ENCODE measurements at places on chromosomes 6 and 20. TPM values are rescaled to one million over a fixed set of nuclear protein-coding genes. Genes with fewer than 3 reads are reported as not detected.

C4B gene
- 3.6 TPM for total RNA-seq

PRDM1 gene
- total RNA-seq: 89.4 TPM

KCNB1 gene
- not detected for total RNA-seq

LAMA5 gene
- total RNA-seq: 0.30 TPM

C20orf141 gene
- total RNA-seq: not detected

SERPINB1 gene
- 51.1 TPM for total RNA-seq

GABRR2 gene
- total RNA-seq: 0.23 TPM

FHL5 gene
- total RNA-seq: not detected

GJA10 gene
- total RNA-seq: not detected

CEP43 gene
- total RNA-seq: 29.7 TPM

CDSN gene
- total RNA-seq: not detected

GJA1 gene
- total RNA-seq: 0.06 TPM

OPRM1 gene
- total RNA-seq: not detected

CST3 gene
- 0.86 TPM for total RNA-seq

GPLD1 gene
- total RNA-seq: 0.57 TPM

VSTM2L gene
- not detected for total RNA-seq
